DMS 273 treated with DMSO at 0.1 percent for 48 hours (cell line): ENCODE measurements at places on chromosomes 4 and X.

- DNase-seq: no peak
Observed at GRCh38 chr4:63790377-63790776, 618.9 kb downstream of the TECRL start.

GRCh38 chrX:129653181-129653970 is 1.4 kb downstream of the APLN start:
- DNase-seq: no peak

DNA sequence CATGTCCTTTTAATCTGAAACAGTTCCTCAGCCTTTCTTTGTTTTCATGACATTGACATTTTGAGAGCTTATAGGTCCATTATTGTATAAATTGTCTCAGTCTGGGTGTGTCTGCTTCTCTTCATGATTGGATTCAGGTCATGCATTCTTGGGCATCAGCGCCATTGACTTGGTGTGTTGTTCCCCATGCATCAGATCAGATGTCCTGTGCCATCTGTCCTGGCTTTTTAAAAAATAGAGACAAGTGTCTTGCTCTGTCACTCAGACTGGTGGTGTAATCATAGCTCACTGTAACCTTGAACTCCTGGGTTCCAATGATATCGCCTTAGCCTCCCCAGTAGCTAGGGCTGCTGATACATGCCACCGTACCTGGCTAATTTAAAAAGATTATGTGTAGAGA is 55.7 kb downstream of the TBC1D14 start:
- no peak for DNase-seq

- peak; percentile 66 for DNase-seq
Observed at GRCh38 chr4:101348995-101349800, 1.9 kb upstream of the PPP3CA start.

DNA sequence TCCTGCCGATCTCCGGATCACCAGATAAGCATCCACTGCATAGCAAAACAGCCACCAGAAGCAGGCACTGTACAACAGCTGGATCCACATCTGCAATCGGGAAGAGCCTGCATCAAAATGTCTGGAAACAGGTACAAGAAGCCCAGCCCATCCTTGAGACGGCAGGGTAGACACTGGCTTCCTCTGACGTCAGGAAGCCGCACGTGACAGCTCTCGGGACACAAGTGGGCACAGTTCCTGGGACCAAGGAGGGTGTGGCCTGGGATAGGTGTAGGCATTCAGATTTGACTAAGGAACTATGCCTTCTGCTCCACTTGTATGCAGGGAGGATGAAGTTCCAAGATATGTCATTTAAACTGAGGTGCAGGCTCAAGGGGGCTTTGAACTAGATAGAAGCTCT is 6.3 kb downstream of the GPR143 start:
- no peak for DNase-seq

DNA sequence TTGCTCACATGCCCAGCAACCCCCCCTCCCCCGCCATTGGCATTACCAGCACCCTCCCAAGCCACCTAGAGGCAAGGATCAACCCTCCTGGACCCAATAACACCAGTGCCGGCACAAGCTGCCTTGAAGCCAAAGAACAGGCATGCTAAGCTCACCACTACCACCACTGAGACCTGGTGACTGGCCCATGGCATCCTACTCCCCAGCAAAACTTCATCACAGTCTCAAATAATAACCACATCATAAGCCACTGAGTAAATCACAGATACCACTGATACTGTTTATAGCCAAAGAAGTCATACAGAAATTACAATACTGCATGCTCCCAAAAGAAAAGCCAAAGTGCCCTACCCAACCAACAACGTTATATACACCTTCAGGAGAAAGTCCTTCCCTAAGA is 73.6 kb upstream of the RPL34 start:
- DNase-seq: no peak

DNA sequence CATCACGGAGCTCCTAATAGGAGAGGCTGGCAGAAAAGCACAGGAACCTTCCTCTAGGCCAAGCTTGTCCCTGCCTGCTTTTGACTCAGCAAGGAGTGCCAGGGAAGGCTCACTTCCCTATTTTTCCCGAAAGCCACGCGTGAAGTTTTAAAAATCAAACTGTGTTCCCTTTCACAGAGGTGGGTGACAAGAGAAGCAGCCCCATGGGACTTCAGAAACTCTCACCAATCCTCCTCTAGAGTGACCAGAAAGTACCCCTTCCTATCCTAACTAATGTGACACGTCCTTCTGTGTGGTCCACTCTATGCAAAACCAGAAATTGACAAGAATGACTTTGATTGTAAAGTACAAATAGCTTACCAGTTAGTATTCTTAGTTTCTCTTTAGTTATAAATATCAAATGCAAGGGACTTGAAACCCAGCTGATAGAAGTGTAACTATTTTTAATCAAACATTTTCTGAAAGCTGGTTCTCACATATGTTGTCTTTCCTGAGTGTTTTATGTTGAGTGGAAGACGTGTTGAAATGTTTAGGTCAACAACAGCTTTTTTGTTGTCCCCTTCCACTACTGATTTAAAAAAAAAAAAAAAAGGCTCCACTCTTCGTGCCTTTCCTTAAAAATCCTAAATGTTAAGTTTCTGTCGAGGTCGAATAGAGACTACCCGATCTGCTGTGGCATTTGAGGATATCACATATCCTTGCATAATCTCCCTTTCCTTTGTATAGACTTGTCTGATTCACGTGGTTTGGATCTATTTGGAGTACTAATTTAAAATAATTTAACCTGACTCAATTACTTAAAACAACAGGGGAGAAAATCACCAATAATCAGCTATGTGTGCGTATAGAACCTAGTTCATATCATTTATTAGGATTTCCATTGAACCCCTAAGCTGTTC is 42.1 kb downstream of the NFKB1 start:
- no peak for DNase-seq

- DNase-seq: no peak
Observed at GRCh38 chr4:8702020-8702495, 109.5 kb downstream of the CPZ start.

GRCh38 chr4:7439699-7440098 is 5.0 kb upstream of the PSAPL1 start:
- DNase-seq: no peak

DNA sequence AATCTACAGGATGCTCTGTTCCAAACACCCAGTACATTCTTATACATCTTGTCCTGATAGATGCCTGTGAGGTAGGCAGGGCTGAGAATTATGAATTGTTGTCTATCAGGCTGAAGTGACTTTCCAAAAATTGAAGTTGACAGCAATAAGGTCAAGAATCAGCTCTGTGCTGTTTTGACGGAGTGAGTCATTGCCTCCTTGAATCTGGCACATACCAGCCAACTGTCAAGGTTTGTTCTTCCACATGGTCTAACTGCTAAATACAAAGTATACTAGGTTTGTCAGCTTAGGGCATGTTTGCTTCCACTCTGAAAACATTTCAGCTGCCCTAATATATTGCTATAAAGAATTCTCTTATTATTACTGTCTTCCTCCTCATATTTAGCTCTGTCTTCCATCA is 32.3 kb downstream of the SH3RF1 start:
- DNase-seq: no peak

- no peak for DNase-seq
Observed at GRCh38 chrX:115449742-115450141, 111.2 kb upstream of the PLS3 start.

- no peak for DNase-seq
Observed at GRCh38 chr4:36189511-36190226, 54.6 kb downstream of the ARAP2 start.

DNA sequence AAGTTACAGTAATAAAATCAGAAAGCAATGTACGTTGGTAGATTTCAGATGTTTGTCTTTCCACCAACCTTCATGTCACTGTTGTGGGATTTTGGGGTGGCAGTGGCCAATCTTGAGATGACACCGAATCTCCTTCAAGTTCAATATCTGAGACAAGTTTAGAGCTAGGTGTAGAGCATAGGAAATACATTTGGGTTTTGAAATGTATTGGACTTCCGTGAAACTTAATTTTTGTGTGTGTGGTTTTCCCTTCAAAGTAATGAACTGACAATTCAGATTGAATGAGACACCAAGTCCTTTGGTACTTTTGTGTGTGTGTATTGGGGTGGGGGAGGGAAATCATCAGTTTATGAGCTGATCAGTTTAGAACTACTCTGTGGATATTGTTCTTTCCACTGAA is 1.8 kb downstream of the WDR44 start:
- no peak for DNase-seq

DNA sequence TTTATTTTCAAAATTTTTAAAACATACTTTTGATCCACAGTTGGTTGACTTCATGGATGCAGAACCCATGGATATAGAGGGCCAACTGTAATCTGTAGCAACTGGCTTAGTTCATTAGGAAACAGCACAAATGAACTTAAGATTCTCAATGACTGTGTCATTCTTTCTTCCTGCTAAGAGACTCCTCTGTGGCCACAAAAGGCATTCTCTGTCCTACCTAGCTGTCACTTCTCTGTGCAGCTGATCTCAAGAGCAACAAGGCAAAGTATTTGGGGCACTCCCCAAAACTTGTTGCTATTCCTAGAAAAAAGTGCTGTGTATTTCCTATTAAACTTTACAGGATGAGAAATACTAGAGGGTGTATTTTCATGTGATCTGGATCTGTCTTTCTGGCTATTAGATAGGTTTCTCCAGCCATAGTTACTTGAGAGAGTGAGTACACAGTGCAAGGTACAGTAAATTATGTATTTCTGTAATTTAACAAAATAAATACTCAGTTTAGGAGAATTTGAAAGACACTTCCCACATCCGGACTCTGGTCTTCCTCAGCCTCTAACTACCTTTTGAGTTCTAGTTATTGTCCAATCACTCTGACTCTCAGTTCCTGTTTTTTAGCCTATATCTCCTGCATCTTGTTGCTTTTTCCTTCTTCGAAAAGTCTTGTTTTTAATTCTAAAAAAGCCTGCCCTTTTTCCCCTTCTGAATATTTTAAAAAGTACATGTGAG is 21.8 kb downstream of the TLR2 start:
- no peak for DNase-seq

DNA sequence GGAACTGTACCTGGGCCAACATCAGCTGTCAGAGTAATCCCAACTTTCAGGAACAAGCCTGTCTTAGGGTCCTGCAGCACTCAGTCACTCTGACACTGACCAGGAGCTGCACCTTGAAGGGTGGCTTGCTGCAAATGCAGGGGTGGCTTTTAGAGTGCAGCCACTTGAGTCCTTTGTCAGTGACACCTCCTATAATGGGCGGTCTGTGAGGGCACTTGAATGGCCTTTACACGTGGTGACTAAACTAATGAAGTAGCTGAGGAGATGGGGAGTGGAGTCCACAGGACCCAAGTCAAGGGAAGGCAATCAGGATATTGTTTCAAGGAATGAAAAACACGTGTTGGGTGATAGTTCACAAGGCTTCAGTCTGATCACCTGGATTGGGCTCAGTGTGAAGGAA is 11.1 kb upstream of the LNX1 start:
- DNase-seq: no peak

GRCh38 chr4:51858605-51859202 is 15.8 kb downstream of the DCUN1D4 start:
- DNase-seq: no peak

- no peak for DNase-seq
Observed at GRCh38 chr4:176438401-176438800, 118.6 kb downstream of the SPCS3 start.
